ENCODE measurements at places on chromosomes 4 and X. TPM values are rescaled to one million over a fixed set of nuclear protein-coding genes. Genes with fewer than 3 reads are reported as not detected.

Gene USP17L27
- total RNA-seq: not detected

Gene RAB9B
- total RNA-seq: 0.25 TPM

Gene CCKAR
- not detected for total RNA-seq

Gene RBM47
- 52.9 TPM for total RNA-seq

Gene ODAM
- total RNA-seq: not detected

Gene UGT2A1
- 1.9 TPM for total RNA-seq

Gene SLC39A8
- total RNA-seq: 34.0 TPM

Gene RBM46
- not detected for total RNA-seq

Gene FGF13
- total RNA-seq: 4.2 TPM

Gene TMPRSS11B
- not detected for total RNA-seq

DNA sequence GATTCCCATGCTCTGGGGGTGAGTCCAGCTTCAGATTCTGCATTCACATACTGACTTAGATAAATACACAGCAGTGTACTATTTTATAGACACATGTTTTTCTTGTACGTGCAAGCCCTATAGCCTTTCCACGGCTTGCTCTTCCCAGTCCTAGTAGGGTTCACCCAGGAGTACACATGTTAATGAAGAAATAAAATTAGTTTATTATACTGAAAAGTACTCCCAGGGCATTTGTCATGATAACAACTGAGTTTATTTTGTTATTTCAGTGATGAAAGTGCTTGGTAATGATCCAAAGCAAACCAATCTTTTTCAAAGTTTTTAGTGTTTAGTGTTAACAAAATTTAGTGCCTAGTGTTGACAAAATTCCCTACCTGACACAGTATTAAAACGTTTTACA is 21.3 kb downstream of the MAPK10 start:
- DNase-seq: no peak

DNA sequence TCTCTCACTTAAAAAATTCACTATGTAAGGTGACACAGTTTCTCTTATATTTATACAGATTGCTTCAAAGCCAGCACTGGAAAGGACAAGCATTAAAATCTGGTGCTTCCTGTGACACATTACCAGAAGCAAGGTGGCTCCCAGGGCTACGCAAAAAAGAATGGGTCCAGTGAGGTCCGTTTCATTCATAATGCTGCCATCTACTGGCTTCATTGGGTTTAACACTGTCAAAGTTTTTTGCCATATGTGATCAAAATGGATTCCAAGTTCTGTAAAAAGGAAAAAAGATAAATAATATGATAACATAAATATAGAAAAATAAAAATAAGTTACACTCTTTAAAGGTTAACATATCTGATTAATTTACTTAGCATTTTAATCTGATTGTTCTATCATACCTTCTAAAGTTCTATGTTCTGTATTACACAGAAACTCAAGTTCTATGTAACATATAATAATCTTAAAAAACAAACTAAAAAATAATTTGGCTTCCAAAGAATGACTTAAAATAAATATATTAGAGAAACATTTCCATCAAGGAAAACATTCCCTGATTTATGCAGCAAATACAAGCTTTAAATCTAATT is 22.1 kb downstream of the YIPF7 start:
- DNase-seq: no peak

GRCh38 chr4:117137145-117137544 is 51.8 kb upstream of the TRAM1L1 start:
- DNase-seq: no peak

DNA sequence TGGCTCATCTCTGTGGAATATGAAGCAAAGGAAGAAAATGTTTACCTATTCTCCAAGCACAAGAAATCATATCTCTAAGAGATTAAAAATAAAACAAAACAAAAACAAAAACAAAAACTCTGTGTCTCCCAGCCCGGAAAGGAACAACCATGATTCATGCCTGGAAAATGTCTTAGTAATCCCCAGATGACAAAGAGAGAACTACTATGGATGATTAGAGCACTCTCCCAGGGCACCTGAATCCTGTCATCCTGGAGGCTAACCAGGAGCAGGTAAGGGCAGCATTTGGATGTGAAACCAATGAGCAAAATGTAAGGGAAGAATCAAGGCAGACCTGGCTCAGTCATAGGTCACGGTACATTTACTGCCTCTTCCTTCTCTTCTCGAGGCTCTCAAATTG is 1.7 kb upstream of the AKAP4 start:
- no peak for DNase-seq

DNA sequence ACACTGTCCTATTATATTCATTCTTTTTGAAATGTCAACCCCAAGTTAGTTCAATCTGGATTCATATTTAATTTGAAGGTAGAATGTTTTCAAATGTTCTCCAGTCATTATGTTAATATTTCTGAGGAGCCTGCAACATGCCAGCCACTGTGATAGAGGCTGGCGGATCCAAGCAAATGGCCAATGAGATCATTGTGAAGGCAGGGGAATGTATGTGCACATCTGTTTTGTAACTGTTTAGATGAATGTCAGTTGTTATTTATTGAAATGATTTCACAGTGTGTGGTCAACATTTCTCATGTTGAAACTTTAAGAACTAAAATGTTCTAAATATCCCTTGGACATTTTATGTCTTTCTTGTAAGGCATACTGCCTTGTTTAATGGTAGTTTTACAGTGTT is 1.6 kb downstream of the CXCL1 start:
- no peak for DNase-seq

GRCh38 chr4:508675-509638 is 9.9 kb downstream of the PIGG start:
- DNase-seq: no peak

GRCh38 chr4:173243321-173243720 is 74.7 kb downstream of the GALNT7 start:
- no peak for DNase-seq

- DNase-seq: no peak
Measured at GRCh38 chr4:93409035-93409434, 419.5 kb upstream of the ATOH1 start.

- no peak for DNase-seq
Measured at GRCh38 chr4:14716691-14717090, 285.6 kb upstream of the CPEB2 start.

DNA sequence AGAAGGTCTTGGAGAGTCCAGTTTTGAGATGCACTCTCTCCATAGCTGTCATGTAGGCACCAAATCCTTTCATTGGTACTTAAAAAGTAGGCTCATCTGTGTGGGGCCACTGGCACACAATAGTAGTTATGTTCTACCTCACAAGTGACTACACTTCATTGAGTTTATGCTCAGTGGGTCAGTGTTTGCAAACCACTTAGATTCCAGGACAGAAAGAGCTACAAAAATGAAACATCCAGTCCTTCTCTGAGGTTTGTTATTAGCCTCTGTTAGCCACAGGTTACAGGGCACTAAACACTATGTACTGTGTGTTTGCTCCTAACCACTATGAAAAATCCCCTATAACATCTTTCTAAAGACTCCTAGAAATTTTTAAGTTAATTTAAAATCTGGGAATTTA is 13.8 kb downstream of the RAB28 start:
- no peak for DNase-seq

DNA sequence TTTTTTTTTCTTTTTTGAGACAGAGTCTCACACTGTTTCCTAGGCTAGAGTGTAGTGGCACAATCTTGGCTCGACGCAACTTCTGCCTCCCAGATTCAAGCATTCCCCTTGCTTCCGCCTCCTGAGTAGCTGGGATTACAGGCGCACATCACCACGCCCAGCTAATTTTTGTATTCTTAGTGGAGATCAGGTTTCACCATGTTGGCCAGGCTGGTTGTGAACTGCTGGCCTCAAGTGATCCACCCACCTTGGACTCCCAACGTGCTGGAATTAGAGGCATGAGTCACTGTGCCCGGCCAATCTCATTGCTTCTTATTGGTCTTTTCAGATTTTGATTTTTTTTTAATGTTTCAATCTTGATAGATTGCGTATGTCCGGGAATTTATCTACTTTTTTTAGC is 124.4 kb downstream of the NBDY start:
- no peak for DNase-seq

DNA sequence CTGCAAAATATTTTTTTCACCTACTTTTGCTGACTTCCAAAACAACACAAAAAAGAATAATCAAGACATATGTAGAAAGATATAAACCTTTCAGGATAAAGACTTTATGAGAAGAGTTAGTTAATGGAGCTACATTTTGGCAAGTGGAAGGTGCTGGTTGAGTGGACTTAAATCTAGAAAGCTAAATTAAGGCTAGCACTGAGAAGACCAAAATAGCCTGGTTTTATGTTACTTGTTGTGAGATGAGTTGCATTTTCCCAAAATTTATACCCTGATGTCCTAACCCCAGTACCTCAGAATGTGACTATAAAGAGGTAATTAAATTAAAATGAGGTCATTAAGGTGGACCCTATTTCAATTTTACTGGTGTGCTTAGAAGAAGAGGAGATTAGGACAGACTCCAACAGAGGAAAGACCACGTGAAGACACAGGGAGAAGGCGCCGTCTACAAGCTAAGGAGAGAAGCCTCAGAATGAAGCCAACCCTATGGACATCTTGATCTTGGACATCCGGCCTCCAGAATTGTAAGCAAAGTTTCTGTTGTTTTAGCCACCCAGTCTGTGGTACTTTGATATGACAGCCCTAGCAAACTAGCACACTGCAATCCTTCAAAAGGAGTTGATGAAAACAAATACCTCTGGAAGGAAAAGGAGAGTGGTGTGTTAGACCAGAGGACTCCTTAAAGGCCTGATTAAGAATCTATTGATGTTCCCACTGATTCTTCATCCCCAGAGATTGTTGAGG is 67.4 kb downstream of the FGFBP1 start:
- DNase-seq: no peak
